ENCODE measurements at places on chromosomes 11 and 22.

DNA sequence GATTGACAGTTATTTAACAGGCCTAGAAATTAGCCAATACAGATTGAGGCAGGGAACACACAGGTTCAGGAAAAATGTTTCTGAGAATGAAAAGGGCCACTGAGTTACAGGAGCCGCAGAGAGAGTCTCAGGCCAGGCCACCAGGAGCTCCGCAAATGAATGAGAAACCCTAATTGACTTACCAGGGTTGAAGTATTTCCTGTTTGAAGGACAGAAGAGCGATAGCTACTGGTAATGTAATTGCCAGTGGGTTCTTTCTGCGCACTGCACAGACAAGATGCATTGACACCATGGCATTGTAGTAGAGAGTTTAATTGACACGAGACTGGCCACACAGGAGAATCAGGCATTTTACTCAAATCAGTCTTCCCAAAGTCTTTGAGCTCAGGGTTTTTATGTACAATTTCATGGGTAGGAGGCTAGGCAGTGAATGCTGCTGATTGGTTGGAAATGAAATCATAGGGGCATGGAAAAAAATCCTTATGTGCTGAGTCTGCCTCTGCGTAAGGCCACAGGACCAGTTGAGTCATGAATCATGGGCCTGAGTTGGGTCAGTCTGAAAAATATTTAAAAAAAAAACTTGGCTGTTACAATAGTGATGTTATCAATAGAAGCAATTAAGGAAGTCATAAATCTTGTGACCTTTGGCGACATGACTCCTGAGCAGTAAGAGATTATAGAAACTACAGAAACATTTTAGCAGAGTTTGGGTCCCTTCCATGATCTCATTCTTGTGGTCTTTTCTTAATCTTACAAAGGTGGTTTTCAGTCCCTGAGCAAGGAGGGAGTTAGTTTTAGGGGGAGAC, 203.8 kb downstream of the CASP12 start:
- DNase-seq = no peak

- no peak for DNase-seq
Measured at GRCh38 chr11:128776424-128777284, 82.8 kb downstream of the FLI1 start.

DNA sequence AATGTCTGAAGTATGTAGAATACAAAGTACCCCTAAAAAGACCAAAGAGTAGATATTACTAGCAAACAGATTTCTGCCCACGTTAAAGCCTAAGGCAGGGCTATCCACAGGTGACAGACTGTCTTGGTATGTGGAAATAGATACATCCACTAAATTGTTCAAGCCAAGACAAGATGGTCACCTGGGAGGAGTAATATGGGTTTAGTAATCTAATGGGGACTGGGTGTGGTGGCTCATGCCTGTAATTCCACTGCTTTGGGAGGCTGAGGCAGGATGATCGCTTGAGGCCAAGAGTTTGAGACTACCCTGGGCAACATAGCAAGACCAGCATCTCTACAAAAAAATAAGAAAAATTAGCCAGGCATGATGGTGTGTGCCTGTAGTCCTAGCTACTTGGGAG, 7.5 kb downstream of the SGSM3 start:
- no peak for DNase-seq

DNA sequence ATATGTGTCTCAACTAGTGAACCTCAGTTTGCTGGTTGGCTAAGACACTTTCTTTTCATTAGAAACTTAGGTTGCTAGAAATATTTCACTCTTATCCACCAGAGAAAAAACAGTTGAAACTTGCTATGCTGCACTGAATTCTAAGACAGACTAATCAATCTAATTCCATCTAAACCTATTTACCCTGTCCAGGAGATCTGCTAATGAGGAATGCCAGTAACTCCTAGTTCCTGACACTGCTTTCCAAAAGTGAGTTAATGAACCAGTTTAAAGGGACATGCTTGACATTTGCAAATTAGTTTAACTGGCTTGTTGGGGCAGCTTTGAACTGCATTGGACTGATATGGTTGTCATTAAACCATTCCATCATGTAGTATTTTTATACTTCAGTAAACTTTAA, 258.5 kb downstream of the CNTN5 start:
- no peak for DNase-seq

- no peak for DNase-seq
Measured at GRCh38 chr11:83956119-83956697, 670.0 kb upstream of the CCDC90B start.

- DNase-seq = no peak
Measured at GRCh38 chr11:61146416-61146815, 14.8 kb downstream of the VPS37C start.

- no peak for DNase-seq
Measured at GRCh38 chr22:22359465-22359864, 114.9 kb downstream of the VPREB1 start.

DNA sequence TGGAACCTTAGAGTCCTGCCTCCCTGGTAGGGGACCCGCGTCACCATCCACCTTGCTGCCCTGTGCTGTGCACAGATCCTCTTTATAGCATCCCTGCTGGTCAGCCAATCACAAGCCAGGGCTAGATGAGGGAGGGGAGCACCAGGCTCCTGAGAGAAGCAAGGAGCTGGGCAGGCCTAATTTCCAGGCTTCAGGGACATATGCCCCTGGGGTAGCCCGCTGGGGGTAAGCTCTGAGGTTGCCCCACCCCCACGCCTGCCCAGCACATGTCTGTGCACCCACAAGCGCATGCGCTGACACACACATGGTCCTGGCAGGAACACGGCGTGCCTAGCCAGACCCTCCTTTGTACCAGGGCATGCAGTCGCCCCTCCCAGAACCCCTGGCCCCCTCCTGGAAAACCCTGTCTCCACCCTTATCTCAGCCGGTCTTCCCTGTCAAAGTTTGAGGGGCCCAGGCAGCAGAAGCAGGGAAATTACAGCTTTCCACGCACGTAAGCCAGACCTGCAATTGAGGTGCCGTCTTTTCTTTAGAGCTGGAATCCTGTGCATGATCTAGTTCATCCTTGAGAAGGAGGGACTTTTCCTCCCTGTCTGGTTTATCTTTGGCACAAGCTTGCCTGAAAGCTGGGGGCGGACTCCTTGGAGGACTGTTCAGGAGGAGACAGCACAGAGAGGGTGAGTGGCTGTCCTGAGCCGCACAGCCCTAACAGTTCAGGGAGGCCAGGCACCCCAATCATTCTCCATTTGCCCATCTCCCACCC, 2.1 kb downstream of the SSTR3 start:
- no peak for DNase-seq

DNA sequence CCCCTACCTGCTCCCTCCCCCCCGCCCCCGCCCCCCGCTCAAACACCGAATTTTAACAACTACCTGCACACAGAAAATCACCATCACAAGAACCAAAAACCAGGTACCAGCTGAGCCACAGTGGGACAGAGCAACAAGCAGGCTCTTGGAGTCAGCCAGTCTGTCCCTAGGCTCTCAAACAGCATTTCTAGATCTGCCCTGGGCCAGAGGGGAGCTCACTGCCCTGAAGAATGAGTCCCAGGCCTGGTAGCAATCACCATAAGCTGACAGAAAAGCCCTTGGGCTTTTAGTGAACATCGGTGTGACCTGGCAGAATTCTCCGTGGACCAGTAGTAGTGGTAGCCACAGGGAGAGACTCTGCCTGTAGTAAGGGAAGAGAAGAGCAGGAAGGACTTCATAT, 58.3 kb downstream of the C11orf87 start:
- DNase-seq = no peak

DNA sequence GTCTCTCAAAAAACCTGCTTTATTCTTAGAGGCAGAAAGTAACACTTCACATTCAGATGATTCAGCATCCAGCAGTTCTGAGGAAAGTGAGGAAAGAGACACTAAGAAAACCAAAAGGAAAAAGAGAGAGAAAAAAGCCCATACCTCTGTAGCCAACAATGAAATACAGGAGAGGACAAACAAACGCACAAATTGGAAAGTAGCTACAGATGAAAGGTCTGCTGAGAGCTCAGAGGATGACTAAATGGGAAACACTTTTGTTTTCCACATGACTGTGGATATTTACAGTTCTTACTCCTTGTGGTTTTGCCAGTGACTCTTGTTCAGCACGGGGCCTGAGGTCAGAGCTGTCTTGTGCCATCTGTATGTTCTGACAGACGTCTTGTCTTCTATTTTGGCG, 3.8 kb downstream of the TIMM8B start:
- DNase-seq = no peak

DNA sequence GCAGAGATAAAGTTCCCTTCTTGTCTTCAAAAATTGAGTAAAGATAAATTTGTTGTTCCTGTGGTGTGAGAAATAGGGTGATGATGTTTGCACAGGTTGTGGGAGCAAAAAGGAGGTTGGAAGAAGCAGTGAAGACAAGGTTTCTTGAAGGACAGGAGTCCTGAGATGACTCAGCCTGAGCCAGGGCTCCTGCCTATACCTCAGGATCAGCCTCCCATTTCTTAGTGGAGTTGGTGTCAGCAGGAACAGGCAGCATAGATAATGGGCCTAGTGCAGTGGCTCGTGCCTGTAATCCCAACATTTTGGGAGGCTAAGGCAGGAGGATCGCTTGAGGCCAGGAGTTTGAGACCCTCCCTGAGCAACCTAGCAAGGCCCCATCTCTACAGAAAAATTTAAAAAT, 28.7 kb downstream of the EIF4G2 start:
- no peak for DNase-seq

GRCh38 chr22:44364751-44365130, 52.0 kb upstream of the SHISAL1 start:
- DNase-seq = no peak

DNA sequence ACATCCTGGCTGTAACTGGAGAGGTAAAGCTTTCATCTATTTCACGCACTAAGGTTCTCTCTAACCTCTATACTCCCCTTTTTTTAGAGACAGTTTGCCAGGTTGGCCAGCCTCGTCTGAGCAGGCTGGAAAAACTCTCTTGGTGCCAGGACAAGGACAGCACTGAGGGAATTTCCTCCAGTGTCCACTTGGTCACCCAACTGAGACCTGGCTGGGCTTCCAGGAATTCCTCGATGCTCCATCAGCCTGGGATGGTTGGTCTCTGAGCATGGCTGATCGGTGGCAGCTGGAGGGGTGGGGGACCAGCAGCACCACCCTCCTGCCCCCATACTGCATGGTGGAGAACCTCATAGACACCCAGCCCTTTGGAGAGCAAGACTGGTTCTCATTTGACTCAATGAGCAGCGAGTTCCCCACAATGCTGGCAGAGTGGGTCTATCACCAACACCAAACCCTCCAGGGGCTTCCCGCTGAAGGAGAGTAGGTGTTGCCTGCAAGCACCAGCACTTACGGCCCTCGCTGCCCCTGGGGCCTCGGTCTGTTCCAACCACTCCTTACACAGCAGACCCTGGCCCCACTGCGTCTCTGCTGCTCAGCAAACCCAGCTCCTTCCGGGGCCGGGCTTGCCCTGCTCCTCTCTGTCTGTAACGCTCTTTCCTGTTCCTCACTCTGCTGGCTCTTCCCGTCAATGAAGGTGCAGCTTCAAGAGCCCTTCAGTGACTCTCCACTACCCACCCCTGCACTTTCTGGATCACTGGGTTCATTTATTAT, 122.2 kb downstream of the ST3GAL4 start:
- DNase-seq = no peak

DNA sequence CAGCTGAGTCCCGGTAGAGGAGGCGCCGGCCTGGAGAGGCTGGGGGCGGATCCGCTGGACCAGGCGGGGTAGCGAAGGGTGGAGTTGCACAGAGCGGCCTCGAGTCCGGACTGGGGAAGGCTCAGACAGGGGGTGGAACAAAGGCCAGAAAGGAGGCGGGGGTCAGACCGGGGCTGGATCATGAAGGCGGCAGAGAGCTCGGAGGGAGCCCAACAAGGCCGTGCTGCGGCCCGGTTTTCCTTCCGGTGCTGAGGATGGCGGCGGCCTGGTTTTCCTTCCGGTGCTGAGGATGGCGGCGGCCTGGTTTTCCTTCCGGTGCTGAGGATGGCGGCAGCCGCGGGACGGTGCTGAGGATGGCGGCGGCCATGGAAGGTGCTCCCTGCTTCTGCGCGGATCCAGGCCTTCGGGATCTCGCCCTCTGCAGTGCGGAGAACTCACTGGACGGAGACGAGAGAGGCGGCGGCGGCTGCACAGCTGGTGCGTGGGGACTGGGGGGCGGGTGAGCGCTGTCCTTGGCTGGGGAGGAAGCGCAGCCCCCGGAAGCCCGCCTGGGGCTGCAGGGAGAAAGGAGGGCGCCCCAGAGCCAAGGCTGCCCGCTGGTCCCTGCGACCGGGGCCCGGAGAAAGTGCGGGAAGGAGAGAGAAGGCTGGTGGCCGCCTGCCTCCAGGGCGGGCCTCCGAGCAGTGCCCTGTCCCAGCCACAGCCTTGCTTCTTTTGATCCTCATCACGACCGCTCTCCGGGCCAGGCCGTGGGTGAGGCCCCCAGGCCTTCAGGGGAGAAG, 350.4 kb upstream of the B3GAT1 start:
- no peak for DNase-seq

- DNase-seq = no peak
Measured at GRCh38 chr11:126405906-126406305, 50.4 kb downstream of the ST3GAL4 start.

- DNase-seq = no peak
Measured at GRCh38 chr11:125585487-125585886, 7.2 kb upstream of the STT3A start.

DNA sequence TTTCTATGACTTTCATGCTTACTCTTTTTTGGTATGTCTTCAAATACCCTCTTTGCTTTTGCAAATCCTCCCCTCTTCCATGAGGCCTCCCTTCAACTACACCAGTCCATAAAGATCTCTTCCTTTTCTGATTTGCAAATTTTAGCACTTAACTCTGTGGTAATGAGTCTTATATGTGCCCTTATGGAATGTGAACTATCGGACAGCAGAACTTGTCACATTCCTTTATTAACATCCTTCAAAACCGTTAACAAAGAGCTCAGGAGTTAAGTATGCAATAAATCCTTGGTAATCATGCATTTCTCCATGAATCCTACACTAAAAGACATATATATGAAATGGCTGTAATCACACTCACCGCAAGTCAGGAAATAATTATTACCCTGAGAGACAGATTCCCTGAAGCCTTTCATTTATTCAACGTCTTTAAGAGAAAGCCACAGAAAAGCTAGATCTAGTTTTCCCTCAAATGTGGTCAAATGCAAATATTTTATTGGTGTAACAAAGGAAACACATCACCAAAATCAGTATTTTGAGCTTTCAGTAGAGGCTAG, 7.4 kb downstream of the CLNS1A start:
- no peak for DNase-seq

Data from cerebellar nuclear complex (tissue), 1 donor.